ENCODE measurements at places on chromosomes 6 and 20. TPM values are rescaled to one million over a fixed set of nuclear protein-coding genes. Genes with fewer than 3 reads are reported as not detected.

DNA sequence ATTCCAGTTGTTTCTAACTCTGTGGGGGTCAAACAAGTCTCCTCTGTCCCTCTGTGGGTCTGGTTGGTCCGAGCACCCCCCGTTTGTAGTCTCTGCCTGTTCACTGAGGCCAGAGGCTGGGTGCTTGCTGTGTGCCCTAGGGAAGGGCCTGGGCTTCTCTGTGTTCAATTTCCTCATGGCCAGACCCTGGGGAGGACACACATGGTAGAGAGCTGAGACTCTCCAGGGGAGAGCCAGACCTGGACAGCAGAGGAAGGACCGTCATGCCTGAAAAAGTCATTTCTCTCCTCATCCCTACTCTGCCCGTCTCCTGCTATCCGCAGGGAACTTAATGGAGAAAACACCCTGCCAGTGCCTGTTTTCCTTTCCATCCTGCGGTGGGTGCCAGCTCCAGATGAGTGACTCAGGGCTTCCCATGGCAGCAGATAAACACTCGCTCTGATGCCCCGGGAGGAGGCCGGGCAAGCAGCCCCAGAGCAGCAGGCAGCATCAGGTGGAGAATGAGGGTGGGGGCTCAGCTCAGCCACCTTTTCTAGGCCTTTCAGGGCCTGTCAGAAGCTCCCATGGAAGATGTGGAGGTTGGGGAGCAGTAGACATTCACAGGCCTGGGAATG is 51.9 kb downstream of the SNAI1 start:
- no peaks in the 10 kb centered on the region for H3K27me3 ChIP-seq
- H3K27ac ChIP-seq, result no peak overlapping the region
- no peaks in the 10 kb centered on the region for H3K36me3 ChIP-seq
- H3K4me1 ChIP-seq, result no peaks in the 10 kb centered on the region
- no peak for DNase-seq
- H3K4me3 ChIP-seq, result no peak overlapping the region

GRCh38 chr6:158284007-158284875 is 28.0 kb upstream of the TULP4 start:
- peaks cover 17% of the 10 kb centered on the region for H3K4me1 ChIP-seq
- peak; percentile 30 for DNase-seq
- no peak overlapping the region for H3K4me3 ChIP-seq
- peak overlapping the region; percentile 70 for H3K27ac ChIP-seq

- H3K4me3 ChIP-seq, result peak overlapping the region; percentile 6
- peaks cover 31% of the 10 kb centered on the region for H3K4me1 ChIP-seq
- H3K27me3 ChIP-seq, result no peaks in the 10 kb centered on the region
These were observed 29.7 kb downstream of the ATXN1 start for GRCh38 chr6:16731478-16732051.

- no peak overlapping the region for H3K27ac ChIP-seq
- no peaks in the 10 kb centered on the region for H3K27me3 ChIP-seq
- H3K4me3 ChIP-seq, result no peak overlapping the region
- no peaks in the 10 kb centered on the region for H3K4me1 ChIP-seq
- H3K36me3 ChIP-seq, result no peaks in the 10 kb centered on the region
These were observed 32.3 kb upstream of the SLC23A2 start for GRCh38 chr20:5033566-5033965.

- no peaks in the 10 kb centered on the region for H3K27me3 ChIP-seq
- DNase-seq, result no peak
- H3K4me1 ChIP-seq, result no peaks in the 10 kb centered on the region
- no peak overlapping the region for H3K4me3 ChIP-seq
These were observed 158.0 kb downstream of the DST start for GRCh38 chr6:56484669-56485068.

DNA sequence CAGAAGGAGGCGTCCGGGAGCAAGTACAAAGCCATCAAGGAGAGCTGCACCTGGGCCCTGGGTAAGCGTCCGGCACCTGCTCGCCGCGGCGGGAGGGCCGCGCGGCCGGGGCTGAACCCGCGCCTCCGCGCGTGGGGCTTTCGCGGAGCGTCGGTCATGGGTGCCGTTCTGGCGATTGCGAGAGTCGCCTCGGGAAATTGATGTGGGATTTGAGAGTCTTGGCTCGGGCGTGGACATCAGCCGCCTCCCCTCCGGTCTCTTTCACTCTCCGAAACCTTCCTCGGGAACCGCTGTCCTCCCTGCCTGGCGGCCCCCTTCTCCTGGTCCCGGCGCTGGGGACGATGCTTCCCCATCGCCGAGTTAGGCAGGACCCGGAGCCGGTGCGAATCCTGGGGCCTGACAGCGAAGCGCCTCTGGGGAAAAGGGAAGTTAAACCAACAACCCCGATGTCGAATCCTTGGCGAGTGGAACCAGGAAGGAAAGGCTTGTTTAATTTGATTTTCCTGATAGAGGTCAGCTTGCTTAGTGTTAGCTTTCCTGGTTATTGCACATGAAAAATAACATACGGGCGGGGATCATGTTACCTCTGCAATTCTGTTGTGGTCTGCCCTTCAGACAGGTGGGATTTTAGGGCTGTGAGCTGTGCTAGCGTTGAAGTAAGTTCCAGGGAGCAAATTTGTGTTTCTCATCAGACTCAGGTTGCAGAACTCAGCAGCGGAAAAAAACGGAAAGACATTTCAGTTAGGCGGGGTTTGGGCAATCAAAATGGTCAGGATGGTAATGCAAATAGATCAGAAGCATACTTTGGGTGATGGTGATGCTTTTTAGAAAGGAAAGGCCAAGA is 594 bp downstream of the ARFGEF3 start:
- DNase-seq, result no peak
- H3K36me3 ChIP-seq, result no peaks in the 10 kb centered on the region
- peaks cover 9% of the 10 kb centered on the region for H3K27me3 ChIP-seq
- peaks cover 16% of the 10 kb centered on the region for H3K4me1 ChIP-seq
- peak overlapping the region; percentile 70 for H3K4me3 ChIP-seq
- no peak overlapping the region for H3K27ac ChIP-seq

GRCh38 chr20:49118307-49118706 is 69.8 kb downstream of the STAU1 start:
- no peak for DNase-seq
- H3K27ac ChIP-seq, result no peak overlapping the region
- peaks cover 27% of the 10 kb centered on the region for H3K36me3 ChIP-seq
- no peak overlapping the region for H3K4me3 ChIP-seq
- H3K4me1 ChIP-seq, result no peaks in the 10 kb centered on the region

- H3K27me3 ChIP-seq, result peaks cover 13% of the 10 kb centered on the region
- H3K4me1 ChIP-seq, result peaks cover 2% of the 10 kb centered on the region
- H3K27ac ChIP-seq, result no peak overlapping the region
- DNase-seq, result no peak
These were observed 48.6 kb upstream of the SNX9 start for GRCh38 chr6:157774153-157775135.

DNA sequence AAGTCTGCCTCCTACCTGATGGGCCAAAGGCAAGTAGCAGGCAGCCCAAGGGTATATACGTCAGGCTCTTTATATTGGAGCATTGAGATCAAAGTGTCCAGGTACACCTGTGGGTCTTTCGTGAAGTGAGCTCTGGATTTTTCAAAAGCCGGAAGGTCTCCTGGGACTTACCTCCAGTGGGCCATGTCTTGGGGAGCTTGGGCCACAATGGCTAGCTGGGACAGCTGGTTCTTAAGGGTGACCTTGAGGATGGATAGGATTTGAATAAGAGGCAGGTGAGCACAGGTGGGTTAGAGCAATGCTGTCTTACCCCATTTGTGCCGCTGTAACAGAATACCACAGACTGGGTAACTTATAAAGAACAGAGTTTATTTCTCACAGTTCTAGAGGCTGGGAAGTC is 153.4 kb downstream of the CDC5L start:
- no peak overlapping the region for H3K4me3 ChIP-seq
- H3K4me1 ChIP-seq, result no peaks in the 10 kb centered on the region
- H3K27me3 ChIP-seq, result no peaks in the 10 kb centered on the region
- DNase-seq, result no peak
- H3K27ac ChIP-seq, result no peak overlapping the region

DNA sequence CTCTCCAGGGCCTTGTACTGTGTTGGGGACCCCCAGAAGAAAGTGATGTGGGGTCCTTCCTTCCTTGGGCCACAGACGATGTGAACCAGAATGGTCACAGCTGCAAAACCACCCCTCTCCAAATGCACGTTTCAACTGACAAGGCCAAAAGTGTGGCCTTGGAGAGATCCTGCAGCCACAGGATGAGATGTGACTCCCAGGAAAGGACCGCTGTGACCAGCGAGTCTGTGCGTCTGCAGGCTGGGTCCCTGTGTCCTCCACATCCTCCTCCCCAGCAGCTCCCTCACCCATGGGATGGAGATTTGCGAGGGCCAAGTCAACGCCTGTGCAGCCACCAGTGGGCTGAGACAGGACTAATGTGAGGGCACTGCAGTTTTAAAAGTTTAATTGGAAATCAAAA is 247.0 kb downstream of the ERMARD start:
- H3K36me3 ChIP-seq, result no peaks in the 10 kb centered on the region
- no peak overlapping the region for H3K4me3 ChIP-seq
- DNase-seq, result no peak
- no peak overlapping the region for H3K27ac ChIP-seq
- H3K27me3 ChIP-seq, result no peaks in the 10 kb centered on the region

- H3K4me1 ChIP-seq, result no peaks in the 10 kb centered on the region
- H3K27ac ChIP-seq, result no peak overlapping the region
- peak; percentile 49 for DNase-seq
- H3K27me3 ChIP-seq, result peaks cover 66% of the 10 kb centered on the region
- H3K36me3 ChIP-seq, result no peaks in the 10 kb centered on the region
These were observed 48.9 kb downstream of the ANKRD60 start for GRCh38 chr20:58179432-58180099.

The OXT gene
- 0.92 TPM for total RNA-seq

The HLA-B gene
- total RNA-seq, result 7,460 TPM

Data from T-cell (primary cell).